ENCODE measurements at places on chromosomes 4 and X.

DNA sequence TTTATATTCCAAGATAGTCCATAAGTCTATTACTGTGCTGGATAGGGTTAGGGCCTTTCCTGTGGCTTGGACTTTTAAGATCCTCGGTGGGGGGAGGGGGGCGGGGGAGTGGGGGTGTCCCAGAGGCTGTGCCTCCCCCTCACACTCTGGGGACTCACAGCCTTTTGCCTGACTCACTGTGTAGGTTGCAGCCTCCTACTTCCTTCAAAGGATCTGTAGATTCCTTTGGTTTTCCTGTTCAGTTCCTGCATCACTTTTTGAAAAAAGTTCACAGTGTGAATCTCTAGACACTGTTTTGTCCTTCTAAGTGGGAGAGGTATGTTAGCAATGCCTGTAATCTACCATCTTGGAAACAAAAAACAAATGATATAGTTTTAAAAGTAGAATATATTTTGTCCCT, 999.9 kb downstream of the GLUD2 start:
- DNase-seq = no peak

- DNase-seq = no peak
Measured at GRCh38 chr4:18103876-18104605, 82.5 kb upstream of the LCORL start.

- no peak for DNase-seq
Measured at GRCh38 chr4:156999175-156999517, 27.5 kb upstream of the PDGFC start.

- DNase-seq = no peak
Measured at GRCh38 chr4:137032222-137032621, 500.1 kb downstream of the PCDH18 start.

DNA sequence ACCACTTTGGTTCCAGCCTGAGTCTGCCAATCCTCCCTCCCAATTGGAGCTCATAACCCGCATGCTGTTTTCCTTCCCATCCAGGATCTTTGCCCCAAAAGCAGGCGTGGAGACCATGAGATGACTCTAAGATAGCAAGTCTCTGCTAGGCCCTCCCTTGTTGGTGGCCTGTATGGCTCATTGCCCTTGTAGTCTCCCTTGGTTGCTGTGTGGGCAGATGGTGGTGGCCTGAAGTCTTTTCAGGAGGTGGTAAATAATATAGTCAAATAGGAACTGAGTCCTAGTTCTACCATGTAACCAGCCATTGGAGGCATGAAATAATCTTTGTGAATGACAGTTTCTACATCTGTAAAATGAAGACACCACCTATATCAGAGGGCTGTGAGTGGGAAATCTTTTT, 1.2 kb downstream of the ATP6AP1 start:
- no peak for DNase-seq

- DNase-seq = no peak
Measured at GRCh38 chr4:110183643-110184042, 14.8 kb downstream of the ELOVL6 start.

GRCh38 chrX:98459669-98460068, 1576.0 kb downstream of the RPA4 start:
- DNase-seq = no peak

GRCh38 chr4:172758586-172759340, 409.8 kb upstream of the GALNT7 start:
- no peak for DNase-seq

DNA sequence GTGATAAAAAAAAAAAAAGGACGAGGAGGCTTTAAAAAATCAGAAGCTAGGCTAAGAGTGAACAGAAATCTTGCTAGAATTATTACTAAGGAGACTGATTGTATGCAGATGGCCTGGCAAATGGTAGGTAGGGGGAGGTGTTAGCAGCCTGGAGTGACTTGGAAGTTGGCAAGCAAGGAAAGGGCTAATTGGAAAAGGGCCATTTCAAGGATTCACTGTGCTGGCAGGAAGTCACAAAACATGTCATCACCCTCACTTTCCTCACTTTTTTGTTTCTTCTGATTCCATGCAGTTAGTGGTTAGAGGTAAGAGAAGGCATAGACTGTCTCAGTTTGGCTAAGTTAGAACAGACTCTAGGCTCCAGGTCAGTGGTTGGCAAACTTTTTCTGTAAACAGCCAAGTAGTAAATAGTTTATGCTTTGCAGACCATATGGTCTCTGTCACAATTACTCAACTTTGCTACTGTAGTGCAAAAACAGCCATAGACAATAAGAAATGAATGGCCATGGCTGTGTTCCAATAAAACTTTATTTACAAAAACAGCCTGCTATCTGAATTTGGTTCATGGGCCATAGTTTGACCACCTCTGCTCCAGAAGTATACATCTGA, 646.5 kb upstream of the ACTRT1 start:
- no peak for DNase-seq

DNA sequence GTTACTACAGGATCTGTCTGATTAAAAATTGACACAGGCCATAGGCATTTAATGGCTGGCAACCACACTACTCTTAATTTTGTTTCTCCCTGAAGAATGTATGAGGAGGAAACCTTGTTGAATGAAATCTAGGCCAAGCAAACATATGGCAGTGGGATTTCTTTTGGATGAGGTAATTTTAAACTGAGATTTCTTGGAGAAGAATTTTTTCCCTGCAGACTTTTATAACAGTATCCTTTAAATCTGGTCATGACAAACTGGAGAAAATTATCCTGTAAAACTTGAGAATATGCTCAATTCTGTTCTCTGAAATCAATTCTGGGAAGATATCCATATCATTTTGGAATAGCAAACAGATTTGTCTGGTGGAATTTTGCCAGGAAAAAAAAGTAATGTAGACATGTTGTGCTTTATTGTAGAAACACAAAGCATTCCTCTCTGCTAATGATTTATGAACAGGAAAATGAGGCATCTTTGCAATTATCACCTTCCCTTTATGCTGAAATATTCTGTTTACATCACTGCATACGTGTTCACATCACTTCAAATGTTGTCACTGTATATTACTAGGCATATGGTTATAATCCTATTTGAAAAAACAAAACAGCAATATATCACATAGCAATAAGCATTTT, 108.3 kb upstream of the ARSJ start:
- DNase-seq = no peak

DNA sequence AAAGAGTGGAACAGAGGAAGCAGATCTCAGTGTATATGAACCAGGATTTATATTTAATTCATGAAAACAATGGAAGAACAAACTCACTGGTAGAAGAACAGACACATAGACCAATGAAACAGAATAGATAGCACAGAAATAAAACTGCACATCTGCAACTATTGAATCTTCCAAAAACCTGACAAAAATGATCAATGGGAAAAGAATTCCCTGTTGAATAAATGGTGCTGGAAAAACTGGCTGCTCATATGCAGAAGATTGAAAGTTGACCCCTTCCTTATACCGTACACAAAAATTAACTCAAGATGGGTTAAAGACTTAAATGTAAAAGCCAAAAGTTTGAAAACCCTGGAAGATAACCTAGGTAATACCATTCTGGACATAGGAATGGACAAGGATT, 391.0 kb downstream of the MAGEB5 start:
- DNase-seq = no peak

GRCh38 chrX:112254896-112255295, 172.3 kb upstream of the TRPC5 start:
- DNase-seq = no peak

GRCh38 chr4:118273642-118274041, 79.2 kb downstream of the PRSS12 start:
- DNase-seq = no peak

GRCh38 chrX:3549411-3549911, 164.0 kb downstream of the PRKX start:
- DNase-seq = no peak

DNA sequence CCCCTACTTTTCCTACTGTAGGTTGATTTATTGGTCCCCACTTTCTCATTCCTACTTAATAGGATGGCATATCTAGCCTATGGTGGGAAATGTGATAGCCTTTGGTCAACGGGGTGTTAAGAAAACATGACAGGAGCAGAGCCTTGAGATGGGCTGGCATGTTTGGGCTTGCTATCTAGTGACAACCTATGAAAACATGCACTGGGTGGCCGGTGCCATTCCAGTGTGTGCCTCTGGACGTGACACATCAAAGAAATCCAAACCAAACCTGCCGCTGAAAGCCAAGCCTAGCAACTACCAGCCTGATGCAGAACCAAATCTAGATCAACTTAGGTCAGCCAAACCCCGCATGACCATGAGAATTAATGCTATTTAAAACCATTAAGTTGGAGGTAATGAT, 317.6 kb downstream of the DMD start:
- no peak for DNase-seq

GRCh38 chr4:112093636-112094202, 51.5 kb upstream of the FAM241A start:
- no peak for DNase-seq

DNA sequence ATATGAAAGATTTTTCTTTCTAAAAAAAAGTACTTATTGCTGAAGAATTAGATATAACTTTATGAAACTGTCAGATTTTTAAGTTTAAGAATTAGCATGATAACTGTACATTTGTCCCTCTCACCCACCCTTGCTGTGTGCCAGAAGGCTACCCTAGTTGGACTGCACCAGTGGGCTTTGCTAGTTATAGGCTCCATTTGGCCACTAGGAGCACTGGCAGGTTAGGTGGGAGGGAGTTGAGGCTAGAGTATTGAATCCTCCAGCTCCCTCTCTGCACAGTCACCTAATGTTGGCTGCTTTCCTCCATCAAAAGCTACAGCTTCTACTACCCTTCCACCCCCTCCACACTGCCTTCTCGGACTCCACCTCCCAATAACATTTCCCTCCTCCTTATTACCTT, 84.2 kb downstream of the TASL start:
- DNase-seq = no peak

- no peak for DNase-seq
Measured at GRCh38 chrX:125736008-125736729, 416.5 kb downstream of the TEX13C start.

DNA sequence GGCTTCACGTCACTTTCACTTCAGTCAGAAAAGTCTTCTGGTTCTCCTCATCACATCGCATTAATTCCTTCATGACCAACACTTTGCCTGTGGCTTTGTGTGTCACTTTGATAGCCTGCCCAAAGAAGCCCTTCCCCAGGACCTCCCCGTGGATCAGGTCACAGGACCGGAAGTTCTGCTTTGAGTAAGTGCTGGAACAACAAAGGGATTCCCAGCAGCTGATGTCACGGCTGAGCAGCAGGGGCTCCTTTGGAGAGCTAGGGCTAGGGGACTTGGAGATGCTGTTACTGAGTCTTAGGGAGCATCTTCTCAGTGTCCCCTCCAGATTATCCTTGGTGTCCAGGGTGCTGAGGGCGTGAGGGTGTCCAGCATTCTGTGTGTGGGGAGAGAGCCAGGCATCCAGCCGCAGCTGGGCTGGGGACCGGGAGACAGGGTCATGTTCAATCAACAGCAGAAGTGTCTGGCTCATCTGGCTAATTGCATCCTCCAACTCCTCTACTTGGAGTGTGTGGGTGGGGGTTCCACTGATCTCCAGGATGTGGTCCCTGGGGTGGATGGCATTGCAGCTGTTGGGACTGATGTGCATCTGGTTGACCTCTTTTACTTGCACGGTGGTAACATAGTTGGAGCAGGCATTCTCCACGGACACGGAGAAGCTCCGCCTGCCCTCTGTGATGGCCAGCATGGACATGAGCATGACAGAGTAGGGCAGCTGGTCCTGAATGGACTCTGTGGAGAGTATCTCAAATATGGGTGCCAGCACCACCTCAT, 39.2 kb upstream of the ARHGAP6 start:
- no peak for DNase-seq

- no peak for DNase-seq
Measured at GRCh38 chr4:167100120-167100519, 134.2 kb downstream of the SPOCK3 start.

DNA sequence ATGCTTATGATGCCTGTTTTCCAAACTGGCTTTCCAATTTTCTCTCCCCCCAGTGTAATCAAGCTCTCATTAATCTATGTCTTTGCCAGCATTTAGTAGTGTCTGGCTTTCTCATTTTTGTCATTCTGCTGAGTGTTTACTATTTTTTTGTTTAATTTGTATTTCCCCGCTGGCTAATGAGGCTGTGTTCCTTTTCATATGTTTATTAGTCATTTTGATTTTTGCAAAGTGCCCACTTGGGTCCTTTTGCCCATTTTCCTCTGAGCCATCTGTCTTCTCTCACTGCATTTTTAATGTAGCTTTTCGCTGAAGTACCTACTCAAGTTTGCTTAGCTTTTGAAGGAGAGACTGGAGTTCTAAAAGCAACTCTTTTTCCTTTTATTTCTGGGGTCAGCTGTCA, 14.7 kb downstream of the DCK start:
- no peak for DNase-seq

DNA sequence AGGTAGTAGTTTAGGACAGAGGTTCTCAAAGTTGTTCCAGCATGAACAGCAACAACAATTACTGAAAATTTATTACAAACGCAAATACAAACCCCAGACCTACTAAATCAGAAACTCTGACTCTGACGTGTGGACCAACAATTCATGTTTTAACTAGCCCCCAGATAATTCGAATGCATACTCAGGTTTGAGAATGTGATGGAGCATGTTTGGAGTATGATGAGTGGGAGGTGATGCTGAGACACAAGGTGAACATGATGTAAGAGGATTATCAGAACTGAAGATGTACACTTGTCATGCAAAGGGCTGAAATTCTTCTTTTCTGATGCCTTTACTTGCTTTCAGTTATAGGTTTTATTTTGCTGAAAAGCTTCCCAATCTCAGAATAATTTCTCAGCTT, 323.0 kb downstream of the INPP4B start:
- no peak for DNase-seq

DNA sequence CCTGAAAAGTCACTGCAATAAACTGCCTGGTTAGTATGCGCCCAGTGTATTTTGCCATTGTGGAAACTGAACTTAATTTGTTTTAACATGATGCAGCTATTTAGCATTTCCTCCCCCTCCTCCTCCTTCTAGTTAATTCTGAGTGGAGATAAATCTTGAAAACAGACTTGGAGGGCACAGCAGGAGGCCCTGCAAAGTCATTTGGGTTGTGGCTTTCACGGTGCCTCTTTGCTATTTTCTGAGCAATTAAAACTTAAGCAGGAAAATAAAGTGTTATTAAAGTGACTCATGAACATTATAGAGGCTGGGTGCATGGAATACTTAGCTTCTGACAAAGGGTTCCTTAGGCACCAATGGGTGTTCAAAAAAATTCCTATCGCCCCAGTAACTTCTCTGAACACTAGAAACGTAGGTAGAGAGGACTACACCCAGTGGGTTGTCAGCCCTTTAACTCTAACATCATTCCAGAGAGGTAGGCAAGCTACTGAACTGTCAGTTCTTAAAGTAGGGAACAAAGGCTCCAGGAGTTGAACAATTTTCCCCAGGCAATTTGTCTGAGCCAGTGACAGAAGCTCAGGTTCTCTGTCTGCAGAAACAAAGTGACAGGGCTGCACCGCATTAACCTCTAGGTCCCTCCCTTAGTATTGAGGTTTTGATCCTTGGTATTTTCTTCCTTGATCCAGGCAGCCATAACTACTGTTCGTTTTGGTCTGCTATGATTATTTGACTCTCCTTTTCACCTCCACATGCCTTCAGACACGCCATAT, 158.3 kb upstream of the KIT start:
- DNase-seq = no peak

GRCh38 chr4:119124352-119124751, 11.3 kb upstream of the MYOZ2 start:
- no peak for DNase-seq
